Hematopoietic multipotent progenitor cell (in vitro differentiated cells): ENCODE measurements at places on chromosomes 6 and 20. TPM values are rescaled to one million over a fixed set of nuclear protein-coding genes. Genes with fewer than 3 reads are reported as not detected.

- no peak for DNase-seq
These were observed 42.9 kb downstream of the PKIB start for GRCh38 chr6:122653094-122653493.

The PSORS1C2 gene
- total RNA-seq = not detected

The PM20D2 gene
- 14.5 TPM for total RNA-seq

- no peak for DNase-seq
These were observed 173.7 kb downstream of the BCAS1 start for GRCh38 chr20:53896647-53897046.

The CRISP2 gene
- under 0.01 TPM for total RNA-seq

DNA sequence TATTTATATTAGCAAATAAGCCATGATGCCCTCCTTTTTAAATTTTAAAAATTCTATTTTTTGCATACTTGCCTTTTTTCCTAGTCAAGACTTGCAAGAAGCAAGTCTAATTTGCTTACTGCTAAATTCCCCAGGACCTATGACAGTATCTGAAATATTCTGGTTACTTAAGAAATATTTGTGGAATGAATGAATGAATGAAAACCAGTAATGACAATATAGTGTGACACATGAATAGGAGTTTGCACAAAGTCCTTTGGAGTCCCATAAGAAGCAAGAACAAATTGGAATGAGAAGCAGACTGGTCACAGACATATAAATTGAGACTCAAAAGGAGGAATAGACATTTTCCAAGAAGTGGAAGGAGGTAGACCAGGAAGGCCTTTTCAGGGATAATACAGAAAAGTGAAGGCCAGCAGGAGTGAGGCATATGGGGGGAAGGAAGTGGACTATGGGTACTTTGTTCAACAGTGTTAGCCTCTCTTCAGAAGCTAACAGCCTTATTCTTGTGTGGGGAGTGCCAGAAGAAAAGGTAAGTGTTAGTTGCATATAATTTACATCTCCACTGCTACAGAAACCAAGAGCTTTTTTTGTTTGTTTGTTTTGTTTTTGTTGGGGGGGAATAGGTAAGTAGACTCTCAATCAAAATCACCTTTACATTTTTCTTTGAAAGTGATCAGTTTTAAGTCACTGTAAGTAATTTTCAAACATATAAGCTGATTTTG lies 93.6 kb upstream of the FAM184A start:
- DNase-seq = no peak
